Fibroblast of skin of right quadriceps (primary cell): ENCODE measurements at places on chromosomes 12 and 14.
A peak's percentile ranks its signal among the peaks of the same experiment; 100 is the strongest.

- DNase-seq: no peak
These were observed 12.2 kb upstream of the PCED1B start for GRCh38 chr12:47067176-47067575.

- DNase-seq: no peak
These were observed 820.7 kb upstream of the FBXO33 start for GRCh38 chr14:40252817-40253447.

- DNase-seq: no peak
These were observed 33.6 kb downstream of the CCDC91 start for GRCh38 chr12:28223858-28224257.

- DNase-seq: no peak
These were observed 4.7 kb upstream of the PPP1R1A start for GRCh38 chr12:54593135-54593534.

GRCh38 chr14:104978746-104979691, 845 bp upstream of the AHNAK2 start:
- DNase-seq: no peak

GRCh38 chr12:11524446-11524845, 125.0 kb upstream of the ETV6 start:
- DNase-seq: peak; percentile 17

DNA sequence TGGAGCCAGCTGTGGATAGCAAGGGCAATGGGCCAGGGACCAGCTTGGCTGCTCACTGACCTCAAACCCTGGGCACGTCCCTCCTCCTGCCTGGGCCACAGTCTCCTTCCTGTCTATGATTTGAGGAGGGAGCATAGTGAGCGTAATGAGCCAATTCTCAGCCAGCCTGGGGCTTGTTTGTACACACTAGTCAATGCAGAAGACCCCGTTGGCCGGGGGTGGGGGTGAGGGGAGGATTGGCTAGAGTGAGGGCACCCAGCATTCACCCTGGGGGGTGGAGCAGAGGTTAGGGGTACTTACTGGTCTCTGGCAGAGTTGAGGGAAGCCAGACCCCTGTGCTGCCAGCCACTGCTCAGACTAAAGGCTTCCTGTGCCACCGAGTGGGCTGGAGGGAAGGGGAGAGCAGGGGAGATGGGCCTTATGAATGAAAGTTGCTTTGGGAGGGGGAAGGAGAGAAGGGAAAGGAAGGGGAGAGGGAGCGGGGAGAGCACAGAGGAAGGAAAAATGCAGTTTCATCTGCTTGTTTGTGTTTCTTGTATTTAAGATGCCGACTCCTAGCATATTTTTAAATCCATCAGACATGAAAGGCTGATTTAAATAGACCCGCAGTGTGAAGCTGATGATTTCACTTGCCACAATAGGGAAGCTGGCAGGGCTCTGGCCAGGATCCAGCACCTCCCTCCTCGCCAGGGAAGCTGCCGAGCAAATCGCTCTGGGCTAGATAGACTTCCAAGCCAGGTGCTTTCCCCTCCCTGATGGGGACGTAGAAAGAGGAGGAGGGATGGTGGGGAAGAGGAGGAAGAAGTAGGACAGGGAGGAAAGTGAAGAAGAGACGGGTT, 114.0 kb downstream of the PRMT8 start:
- no peak for DNase-seq

- no peak for DNase-seq
These were observed 27.6 kb downstream of the GALNT4 start for GRCh38 chr12:89497005-89497404.

GRCh38 chr12:66624806-66625205, 54.1 kb downstream of the GRIP1 start:
- DNase-seq: no peak

GRCh38 chr14:82052778-82053177, 519.1 kb upstream of the SEL1L start:
- DNase-seq: no peak

GRCh38 chr12:51484119-51484518, 59.5 kb downstream of the SLC4A8 start:
- DNase-seq: no peak

DNA sequence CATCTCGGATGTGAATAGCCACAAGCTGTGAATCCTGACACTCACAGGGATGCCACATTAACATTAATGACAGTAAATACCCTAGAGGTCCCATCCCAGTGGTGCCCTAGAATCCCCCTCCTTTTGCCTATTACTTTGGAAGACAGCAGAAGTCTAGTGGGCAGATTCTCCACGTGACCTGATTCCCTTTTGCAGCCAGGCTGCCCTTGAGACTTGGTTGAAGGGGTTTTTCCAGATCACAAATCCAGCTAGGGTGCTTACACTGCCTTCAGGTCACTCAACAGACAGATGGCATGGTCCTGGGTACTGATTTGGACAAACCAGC, 8.7 kb downstream of the HDAC7 start:
- DNase-seq: no peak

GRCh38 chr14:50410921-50411320, 14.2 kb upstream of the CDKL1 start:
- peak; percentile 65 for DNase-seq

- no peak for DNase-seq
These were observed 24.1 kb downstream of the DMAC2L start for GRCh38 chr14:50335989-50336824.

DNA sequence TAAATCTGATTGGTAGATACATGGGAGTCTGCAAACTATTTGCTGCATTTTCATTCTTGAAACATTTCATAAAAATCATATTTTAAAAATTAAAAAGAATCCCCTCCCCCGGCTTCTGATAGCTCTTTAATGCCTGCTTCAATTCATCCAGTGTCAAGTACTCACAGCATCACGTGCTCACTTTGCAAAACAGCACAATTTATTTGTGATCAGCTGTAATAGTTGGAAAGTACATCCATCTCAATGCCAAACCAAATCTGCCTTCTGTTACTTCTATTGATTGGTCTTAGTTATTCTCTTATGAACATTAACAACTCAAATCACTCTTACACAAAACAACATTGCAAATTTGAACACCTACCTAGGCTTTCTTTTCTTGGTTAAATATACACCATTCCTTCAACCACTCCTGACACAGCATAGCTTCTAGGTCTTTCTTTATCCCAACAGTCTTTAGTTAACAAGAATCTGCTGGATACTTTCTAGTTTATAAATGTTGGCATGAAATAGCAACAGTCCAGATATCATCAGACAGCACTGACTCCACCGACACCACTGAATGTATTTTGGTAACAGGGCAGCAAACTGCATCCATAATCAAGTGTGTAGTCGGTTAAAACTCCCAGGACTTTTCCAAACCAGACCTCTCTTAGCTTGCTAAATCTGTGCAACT, 58.0 kb downstream of the PARP11 start:
- DNase-seq: no peak

- no peak for DNase-seq
These were observed 37.7 kb downstream of the LRRC74A start for GRCh38 chr14:76863724-76864407.

DNA sequence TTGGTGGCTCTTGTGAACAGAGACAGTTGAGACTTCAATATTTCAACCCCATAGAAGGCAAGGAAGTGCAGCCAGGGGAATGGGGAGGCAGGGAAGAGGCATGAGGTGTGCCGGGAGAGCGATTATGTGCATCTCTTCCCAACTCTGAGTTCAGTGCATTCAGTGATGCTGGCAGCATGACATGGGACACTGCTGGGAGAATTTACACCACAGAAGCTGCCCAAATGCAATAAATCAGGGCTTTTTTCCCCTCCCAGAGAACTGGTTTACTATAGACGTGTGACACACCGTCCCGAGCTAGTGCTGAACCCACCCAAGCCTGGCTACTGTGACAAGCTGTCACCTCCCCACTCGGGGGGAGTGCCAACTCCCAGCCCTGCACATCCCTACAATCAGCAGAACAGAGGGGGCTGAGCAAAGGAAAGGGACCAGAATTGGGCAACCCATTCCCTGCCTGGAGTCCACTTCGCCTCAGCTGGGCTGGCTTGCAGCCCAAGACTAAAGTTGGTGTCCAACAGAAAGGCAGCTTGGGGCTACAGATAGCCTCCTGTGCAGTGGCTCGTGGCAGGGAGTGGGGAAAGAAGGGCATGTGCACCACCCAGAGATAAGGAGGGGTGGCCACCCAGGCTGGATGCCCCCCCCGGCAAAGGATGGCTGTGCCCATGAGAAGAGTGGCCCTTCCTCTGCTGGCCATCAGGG, 16.7 kb downstream of the AHSA1 start:
- DNase-seq: no peak
